ENCODE measurements at places on chromosomes 6 and 20. TPM values are rescaled to one million over a fixed set of nuclear protein-coding genes. Genes with fewer than 3 reads are reported as not detected.

DNA sequence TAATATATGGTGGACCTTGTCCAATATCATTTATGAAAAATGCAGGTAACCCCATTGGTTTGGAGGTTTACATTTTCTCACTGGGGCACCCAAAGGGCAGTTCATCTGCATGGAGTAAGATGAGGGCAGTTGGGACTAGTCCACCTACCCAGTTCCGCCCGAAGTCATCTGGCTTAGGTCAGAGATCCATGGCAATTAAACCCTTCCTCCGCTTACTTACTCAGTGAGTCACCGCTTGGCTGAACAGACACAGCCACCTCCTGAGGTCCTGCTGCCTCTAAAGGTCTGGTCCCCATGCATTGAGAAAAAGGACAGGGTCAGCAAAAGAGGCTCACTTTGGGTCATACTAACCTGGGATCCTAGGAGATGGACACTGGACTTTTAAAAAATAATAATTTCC lies 102.9 kb upstream of the PRL start:
- DNase-seq: peak; percentile 56

Gene OR10C1
- not detected for total RNA-seq

DNA sequence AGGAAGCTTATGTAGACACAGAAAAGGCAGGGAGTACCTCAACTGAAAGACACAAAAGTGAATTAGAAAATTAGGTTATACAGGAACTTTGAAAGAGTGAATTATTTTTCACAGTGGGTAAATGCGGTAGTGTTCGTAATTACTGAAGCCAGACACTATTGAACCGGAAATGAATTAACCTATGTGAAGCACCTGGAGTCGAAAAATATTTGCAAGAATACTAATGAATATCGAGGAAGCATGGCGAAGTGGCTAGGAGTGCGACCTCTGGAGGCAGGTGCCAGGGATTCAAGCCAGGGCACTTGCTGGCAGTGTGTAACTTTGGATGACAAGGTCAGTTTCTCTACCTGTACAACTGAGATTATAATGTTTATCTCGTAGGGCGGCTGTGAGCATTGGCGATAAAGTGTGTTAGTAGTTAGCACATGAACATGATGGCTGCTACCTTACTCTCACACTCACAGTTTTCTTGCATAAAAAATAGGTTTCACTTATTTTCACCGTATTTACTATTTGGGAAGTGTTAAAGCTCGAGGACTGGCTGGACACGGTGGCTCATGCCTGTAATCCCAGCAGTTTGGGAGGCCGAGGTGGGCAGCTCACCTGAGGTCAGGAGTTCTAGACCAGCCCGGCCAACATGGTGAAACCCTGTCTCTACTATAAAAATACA lies 567 bp upstream of the SLC18B1 start:
- peak; percentile 72 for DNase-seq

Gene LY86
- total RNA-seq: 8.3 TPM

DNA sequence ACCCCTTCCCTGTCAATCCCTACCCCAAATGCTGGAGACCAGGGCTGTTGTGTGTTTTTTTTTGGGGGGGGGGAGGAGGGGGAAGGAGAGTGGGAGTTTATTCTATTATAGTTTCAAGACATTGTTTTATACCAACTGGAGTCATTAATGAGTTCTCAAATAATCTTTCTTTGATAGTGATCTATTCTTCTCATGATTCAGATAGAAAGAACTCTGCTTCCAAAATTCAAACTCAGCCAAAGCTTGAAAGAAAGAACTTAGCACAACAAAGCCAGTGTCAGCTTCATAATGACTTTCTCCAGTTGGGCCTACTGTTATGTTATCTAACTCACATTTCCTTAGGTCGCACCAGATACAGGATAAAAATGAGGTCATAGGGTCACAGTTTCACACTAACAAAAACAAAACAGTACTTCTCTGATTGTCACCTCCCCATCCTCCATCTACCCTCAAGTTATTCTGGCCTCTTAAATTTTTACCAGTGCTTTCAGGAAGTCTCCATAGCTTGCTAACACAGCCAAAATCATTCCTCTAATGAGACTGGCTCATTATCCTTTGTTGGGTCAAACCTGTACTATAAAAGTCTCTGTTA lies 19.0 kb upstream of the MAP3K7 start:
- no peak for DNase-seq

GRCh38 chr6:159168536-159169192 lies 536 bp upstream of the FNDC1 start:
- no peak for DNase-seq

DNA sequence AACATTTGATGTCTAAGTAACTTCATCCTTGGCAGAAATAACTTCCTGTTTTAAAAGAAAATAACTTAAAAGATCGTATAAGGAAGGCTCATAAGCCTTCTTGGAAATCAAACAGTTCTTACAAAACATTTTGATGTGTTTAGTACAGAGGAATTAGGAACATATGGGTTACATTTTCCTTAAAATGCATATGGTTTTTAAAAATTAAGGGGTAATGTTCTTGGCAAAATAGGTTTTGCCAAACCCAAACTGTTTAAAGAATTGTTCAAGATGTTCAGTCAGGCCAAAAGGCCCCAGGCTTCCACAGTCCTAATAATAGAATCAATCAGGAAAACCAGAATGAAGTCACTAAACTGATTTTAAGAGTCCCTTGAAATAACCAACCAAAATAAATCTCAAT lies 142.7 kb upstream of the SLC35B3 start:
- DNase-seq: no peak

Gene CNBD2
- total RNA-seq: 2.3 TPM

Gene C6orf141
- 25.9 TPM for total RNA-seq

All from breast epithelium (tissue), 4 donors.